RCC 7860 (cell line): ENCODE measurements at places on chromosomes 5 and 9.

GRCh38 chr5:173715607-173716006, 99.2 kb upstream of the BOD1 start:
- no peak for DNase-seq

- DNase-seq: peak; percentile 56
Measured at GRCh38 chr5:170552621-170553115, 48.8 kb downstream of the KCNIP1 start.

DNA sequence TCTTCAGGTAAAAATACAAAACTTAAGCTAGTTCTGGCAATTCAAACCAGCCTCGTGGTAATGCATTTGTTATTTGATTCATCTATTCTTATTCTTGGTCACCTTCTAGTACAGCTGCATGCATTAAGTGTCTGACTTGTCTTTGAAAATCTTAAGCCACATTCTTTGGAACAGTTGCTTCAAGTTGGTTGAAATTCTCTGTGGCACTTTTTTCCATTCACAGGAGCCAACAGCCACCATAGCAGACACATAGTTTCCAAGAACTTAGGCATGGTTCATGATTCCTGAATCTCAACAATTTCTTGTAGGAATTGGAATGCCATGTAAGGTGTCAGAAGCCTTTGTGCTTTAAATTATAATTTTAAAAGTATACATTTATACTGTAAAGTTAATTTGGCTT, 47.4 kb upstream of the MEF2C start:
- DNase-seq: no peak

DNA sequence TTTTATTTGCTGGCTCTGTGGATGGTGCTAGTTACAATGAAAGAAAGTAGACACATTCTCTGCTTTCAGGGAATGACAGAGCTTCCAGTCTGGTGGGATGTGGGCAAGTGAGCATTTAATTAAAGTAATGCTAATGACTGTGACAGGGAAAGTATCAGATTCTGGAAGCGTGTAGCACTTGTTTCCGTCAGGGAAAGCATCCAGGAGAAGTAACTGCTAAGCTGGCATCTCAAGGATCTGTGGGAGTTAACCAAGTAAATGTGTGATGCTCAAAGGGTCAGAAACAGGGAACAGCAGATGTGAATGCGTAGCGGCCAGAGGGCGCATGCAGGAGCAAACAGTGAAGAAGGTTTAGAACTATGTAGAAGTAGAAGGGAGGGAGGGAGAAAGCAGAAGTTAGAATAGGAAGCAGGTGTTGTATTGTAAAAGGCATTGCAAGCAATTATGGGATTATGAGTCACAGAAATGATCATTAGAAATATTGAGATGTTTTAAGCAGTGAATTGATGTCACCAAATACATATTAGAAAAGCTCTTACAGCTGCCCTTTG, 12.2 kb downstream of the KLHL9 start:
- no peak for DNase-seq

DNA sequence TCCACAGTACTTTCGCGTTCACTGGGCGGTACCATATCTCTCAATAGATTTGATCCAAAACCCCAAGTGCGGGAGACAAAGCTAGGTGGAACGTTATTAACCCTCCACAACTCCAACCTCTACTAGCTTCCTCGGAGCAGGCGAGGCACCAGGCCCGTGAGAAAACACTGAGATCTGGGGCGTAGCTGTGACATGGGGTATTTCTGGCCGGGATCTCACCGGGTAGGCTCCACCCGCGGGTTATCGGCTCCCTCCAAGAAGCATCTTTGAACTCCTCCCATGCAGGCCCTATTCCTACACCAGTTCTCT, 350 bp upstream of the SLC25A46 start:
- DNase-seq: no peak

GRCh38 chr5:95446560-95447221, 55.5 kb downstream of the FAM81B start:
- no peak for DNase-seq

GRCh38 chr5:36820900-36821299, 55.7 kb upstream of the NIPBL start:
- DNase-seq: no peak

DNA sequence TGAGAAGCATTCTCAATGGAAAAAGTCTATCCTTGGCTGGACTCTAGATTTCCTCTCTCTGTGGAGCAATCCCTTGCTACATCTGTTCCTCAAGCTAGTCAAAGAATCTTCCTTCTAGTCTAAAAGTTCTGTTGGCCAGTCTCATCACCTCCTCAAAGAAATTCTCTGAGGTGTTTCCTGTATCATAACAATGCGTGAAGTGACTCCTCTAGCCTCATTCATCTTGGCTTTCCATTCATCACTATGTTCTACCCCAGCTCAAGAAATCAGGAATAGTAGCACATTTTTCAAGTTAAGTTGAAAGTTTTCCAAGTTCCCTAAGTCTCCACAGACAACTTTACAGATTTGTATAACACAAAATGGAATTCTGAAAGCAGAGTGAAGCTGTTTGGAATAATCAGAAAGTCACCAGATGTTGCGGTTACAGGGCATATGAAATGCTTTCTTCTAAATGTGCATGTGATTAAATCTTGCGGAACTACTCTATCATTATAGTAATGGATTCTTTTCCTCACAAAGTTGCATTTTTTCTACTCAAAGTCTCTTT, 176.6 kb upstream of the FREM1 start:
- no peak for DNase-seq

DNA sequence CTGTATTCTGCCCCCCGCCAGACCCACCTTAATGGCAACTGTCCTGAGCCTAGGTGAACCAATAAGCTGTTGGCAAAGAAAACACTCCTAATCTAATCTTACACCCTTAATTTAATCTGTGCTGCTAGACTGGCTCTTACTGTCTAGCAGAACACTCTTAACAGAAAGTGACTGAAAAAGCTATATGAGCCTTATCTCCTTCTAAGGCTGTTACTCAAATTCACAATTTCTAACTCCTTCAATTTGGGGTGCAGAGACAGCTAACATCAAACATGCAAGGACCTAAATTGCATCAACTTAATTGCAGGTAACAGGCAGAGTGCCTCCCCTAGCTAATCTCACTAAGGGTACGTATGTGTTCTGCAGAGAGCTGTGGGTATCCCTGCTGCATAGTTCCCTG, 49.5 kb upstream of the MAP1B start:
- no peak for DNase-seq

DNA sequence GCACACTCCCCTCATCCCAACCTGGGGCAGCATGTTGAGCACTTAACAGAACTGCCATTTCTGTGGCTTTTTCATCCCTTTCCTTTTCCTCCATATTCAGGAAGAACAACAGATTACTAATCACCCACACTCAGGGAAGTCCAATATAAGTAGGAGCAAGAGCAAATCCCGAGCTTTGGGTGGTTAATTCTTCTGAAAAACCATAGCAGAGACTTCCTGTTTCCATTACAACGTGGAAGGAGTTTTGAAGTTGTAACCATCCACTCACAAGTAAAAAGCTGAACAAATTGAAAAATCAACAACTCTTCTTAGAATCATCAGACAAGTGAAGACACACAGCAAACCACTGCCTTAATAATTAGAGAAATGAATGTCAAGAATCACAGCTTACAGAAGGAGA, 8.2 kb downstream of the CTSL start:
- DNase-seq: no peak
